ENCODE measurements at places on chromosomes 12 and 14. TPM values are rescaled to one million over a fixed set of nuclear protein-coding genes. Genes with fewer than 3 reads are reported as not detected.

- no peak for DNase-seq
Measured at GRCh38 chr14:28756269-28756883, 10.2 kb upstream of the FOXG1 start.

- no peak for DNase-seq
Measured at GRCh38 chr12:131755305-131756113, 44.6 kb downstream of the SFSWAP start.

GRCh38 chr12:84537666-84538065 is 374.9 kb downstream of the SLC6A15 start:
- no peak for DNase-seq

- no peak for DNase-seq
Measured at GRCh38 chr14:92680781-92681650, 67.4 kb downstream of the LGMN start.

NAB2 gene
- 5.4 TPM for total RNA-seq

GRCh38 chr12:117486840-117487659 is 125.6 kb upstream of the NOS1 start:
- peak; percentile 59 for DNase-seq

DNA sequence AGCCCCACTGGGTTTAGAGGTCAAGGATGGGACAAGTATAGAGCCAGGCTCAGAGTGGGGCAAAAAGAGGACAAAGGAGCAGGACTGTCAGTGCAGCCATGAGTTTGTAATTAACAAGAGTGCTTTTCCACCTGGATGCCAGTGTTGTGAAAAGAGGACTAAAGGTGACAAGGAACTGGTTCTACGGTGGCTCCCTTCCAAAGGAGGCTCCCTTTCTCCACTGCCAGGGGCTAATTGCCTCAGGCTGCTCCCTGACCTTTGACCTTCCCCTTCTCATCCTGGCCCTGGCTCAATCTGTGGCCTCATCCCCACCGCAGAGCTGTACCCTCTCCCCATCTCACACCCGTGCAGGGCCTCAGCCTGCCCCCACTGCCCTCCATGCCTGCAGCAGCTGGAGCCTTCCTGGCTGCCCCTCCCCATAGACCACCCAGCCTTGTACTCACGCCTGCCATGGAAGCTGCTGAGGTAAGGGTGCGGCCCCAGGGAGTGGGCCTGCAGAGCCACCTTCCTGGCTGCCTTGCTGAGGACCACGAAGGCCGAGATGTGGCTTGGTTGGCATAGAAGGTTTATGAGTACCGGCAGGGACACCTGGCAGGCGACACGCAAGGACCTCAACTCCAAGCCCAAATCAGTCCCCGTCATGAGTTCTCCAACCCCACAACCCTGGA is 24.8 kb upstream of the FKBP4 start:
- DNase-seq, result no peak

IL22 gene
- not detected for total RNA-seq

DNA sequence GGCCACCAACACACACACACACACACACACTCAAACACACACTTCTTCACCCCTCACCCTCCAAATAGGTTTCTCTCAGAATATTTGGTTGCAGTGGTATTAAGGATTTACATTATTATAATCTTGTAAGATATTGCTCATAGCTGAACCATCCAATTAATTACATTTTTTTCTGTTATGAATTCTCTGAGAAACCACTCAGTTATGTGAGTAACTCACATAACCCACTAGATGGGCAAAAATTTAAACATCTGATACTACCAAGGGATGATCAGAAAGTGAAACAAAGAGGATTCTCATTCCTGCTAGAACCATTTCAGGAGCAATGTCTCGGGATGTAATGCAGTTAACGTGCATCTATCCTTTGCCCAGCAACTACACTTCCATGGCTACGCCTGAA is 31.6 kb downstream of the TMTC1 start:
- no peak for DNase-seq

PLCZ1 gene
- total RNA-seq, result not detected

DNA sequence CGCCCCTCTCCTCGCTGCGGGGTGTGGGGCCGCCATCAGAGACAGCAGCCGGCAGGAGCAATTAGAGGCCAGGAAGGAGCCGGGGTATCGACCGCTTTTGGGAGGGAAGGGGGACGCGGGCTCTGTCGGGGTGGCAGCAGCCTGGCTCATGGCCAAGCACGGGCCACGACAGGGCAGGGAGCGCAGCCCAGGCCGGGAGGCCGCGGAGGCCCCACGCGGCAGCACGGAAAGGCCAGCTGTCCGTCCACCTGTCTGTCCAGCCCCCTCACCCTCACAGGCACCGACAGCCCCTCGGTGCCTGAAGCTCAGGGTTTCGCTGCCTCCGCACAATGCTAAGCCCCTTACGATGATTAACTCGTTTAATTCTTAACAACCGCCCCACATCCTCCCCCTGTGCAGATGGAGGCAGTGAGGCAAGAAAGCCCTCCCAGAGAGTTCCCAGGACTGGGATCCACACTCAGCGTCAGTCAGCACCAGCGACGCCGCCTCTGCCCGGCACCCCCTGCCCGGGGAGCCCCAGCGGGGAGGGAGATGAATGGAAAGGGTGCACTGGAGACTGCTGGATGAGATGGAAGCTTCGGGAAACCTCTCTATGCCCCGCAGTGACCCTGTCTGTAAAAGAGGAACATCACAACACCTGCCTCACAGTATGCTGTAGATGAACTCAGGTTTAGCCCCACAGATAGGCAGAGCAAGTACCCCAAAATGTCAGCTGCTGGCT is 23.7 kb downstream of the NCOR2 start:
- DNase-seq, result no peak

DNA sequence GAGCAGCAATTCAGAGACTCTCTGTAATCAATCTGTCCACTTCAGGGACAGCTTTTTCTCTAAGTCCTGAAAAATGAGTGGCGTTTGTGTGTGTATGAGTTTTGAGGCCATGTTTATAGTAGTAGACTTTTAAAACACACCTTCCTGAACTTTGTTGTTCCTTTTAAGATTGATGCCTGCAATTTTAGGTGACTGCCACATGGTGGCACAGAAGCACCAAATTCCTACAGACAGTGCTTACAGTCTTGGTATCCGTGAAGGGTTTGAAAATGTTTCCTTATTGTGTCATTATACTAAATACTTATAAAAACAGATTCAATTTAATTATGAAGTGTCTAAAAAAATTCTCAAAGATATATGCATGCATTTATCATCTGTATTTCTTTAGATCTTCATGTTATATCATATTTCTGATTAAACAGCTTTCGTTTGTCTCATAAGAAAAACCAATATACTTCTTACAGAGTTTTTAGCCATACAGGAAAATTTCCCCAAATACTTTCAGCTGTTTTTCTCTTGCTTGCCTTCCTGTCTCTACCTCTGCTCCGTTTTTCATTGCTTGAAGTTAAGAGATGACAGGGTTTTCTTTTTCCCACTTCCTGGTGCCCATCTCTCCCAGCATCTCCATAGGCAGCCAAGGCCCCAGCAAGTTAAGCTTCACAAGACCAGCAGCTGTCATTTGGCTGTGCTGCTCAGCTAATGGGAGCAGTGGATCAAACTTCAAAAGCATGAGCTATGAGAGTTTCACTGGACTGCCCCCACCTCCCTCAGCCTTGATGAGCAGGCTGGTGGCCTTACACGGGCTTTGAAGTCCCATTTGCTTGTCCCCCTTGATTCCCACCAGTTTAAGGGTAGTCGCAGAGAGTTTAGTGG is 259.6 kb downstream of the AKAP6 start:
- DNase-seq, result no peak

GRCh38 chr12:128337431-128338170 is 70.6 kb downstream of the TMEM132C start:
- no peak for DNase-seq

KRT73 gene
- total RNA-seq, result not detected

- peak; percentile 89 for DNase-seq
Measured at GRCh38 chr14:104977681-104978653, at the start of gene AHNAK2. Gene AHNAK2, minus strand, starts transcription at chr14:104978374. Its CDS starts 137 bp downstream, at chr14:104978237.

GRCh38 chr12:59665701-59666100 is 69.9 kb downstream of the SLC16A7 start:
- no peak for DNase-seq

- DNase-seq, result no peak
Measured at GRCh38 chr14:61475316-61475715, 153.9 kb downstream of the PRKCH start.

DNA sequence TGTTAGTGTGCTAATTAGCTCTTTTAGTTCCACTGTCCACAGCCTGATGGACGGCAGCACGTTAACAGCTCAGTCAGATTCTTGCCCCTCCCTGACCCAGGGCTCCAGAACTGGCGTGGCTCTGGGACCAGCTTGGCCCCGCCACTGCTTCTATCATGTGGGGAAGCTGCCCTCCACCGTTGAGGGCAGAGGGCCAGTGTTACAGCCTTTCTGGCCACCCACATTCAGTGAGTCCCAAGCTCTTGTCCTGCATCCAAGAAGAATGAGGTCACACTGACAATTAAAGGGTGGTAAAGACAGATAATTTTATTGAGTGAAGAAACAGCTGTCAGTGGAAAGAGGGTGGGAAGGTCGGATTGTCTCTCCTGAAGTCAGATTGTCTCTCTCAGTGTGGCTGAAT is 36.9 kb downstream of the BCL2L14 start:
- DNase-seq, result no peak

DNA sequence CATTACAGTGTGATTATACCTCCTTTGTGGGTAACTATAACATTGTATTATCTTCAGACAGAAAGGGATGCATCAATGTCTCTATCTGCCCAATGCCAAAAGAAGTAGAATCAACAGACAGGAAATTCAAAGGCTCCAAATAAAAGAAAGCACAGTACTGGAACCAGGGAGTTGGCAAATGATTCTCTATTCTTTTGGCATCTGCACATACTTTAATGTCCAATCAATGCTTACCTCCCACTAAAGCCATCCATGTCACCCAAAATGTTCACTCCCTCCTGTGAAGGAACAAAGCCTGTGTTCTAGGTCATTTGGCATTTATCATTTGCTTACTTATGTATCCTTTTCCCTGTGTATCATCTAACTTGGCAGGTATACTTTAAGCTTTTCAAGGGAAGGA is 36.7 kb downstream of the KIF21A start:
- DNase-seq, result no peak

- DNase-seq, result no peak
Measured at GRCh38 chr12:33223956-33224355, 215.7 kb downstream of the SYT10 start.

- no peak for DNase-seq
Measured at GRCh38 chr14:105505101-105505500, 14.1 kb downstream of the TEDC1 start.

TMX1 gene
- total RNA-seq, result 22.2 TPM

GRCh38 chr14:61603736-61604135 is 91.6 kb upstream of the HIF1A start:
- DNase-seq, result no peak

DNA sequence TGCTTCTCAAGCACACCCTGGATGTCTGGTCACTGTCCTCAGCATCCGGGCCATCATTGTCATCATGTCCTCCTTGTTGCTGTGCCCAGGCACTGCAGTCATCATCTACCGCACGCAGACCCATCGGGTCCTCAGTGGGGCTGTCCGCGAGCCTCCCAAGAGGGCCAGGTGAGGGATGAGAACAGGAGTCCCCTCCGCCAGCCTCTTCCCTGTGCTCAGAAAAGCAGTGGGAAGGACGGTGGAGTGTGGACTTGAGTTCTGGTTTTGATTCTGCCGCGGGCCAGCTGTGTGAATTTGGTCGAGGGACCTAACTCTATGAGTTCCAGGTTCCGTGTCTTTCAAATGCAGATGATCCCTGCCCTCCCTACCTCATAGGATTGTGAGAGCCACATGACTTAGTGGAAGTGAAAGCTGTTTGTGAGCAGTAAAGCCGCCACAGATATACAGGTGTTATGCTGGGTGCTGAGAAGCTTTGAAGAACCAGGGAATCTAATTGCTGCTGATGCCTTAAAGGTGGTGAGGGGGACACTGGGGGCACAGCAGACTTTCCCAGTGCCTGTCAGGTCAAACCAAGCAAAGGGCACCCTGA is 122.9 kb upstream of the RAP1B start:
- no peak for DNase-seq

DNA sequence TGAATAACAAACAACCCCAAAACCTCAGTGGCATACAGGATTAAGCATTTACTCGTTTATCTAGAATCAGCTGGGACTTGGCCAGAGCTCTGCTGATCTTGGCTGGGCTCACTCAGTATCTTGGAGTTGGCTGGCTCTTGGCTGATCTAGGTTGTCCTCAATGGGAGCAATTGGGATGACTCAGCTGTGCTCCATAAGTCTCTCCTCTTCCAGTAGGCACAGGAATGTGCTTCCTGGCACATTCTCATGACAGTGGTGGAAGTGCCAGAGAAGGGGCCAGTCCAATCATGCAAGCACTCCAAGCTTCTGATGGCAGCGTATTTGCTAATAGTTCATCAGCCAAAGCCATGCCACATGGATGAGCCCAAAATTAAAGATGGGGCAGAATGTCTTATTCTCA is 41.7 kb upstream of the ANO4 start:
- DNase-seq, result no peak

DNA sequence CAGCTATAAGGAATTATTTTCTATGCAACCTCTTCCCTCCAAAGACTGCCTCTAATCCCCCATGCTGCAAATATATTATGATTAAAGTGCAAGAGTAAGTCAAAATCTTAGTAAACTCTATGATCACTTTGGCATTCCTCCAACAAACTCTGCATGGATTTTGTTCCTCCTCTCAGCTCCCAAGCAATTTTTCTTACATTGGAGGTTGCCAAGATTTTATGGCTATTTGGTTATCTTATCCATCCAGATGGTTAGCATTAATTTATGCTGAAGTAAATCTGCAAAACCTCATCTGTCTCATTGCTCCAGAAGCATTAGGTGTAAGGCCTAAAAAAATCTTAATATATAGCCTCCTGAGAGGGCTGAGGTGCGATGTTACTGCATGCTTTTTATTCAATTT is 228.1 kb downstream of the CHST11 start:
- no peak for DNase-seq

GRCh38 chr14:82759656-82760055 is 1226.0 kb upstream of the SEL1L start:
- no peak for DNase-seq

DNA sequence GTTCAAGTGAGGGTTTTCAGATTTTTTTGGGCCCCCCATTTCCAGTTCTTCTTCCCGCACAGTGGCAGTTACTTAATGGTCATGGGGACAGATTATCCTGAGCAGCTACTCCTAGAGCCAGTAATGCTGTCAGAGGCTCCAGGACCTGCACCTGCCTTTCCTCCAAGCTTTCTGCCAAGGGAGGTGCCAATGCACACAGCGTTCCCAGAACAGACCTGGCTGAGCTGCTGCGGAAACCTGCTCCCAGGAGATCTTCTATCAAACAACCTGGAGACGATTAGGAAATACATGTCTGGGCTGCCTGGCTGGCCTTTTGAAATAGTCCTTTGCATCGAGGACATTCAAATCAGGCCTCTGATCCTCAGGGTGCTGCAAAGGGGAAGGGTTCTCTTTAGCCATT is 120.9 kb downstream of the SLC8A3 start:
- DNase-seq, result peak; percentile 72

TAS2R9 gene
- total RNA-seq, result not detected

GRCh38 chr12:112420740-112421139 is 2.0 kb downstream of the PTPN11 start:
- DNase-seq, result no peak

- DNase-seq, result no peak
Measured at GRCh38 chr12:30010071-30011052, 226.6 kb upstream of the TMTC1 start.

ZCCHC8 gene
- total RNA-seq, result 10.4 TPM

- DNase-seq, result no peak
Measured at GRCh38 chr12:131085816-131086591, 132.3 kb downstream of the ADGRD1 start.
